ENCODE measurements at places on chromosomes 4 and X.
A peak's percentile ranks its signal among the peaks of the same experiment; 100 is the strongest.

- DNase-seq = no peak
Measured at GRCh38 chr4:70712150-70712549, 9.6 kb upstream of the RUFY3 start.

- no peak for DNase-seq
Measured at GRCh38 chr4:68368691-68369131, 18.8 kb upstream of the YTHDC1 start.

GRCh38 chrX:17931855-17932254 lies 70.8 kb upstream of the RAI2 start:
- DNase-seq = no peak

- no peak for DNase-seq
Measured at GRCh38 chr4:143400082-143400481, 63.4 kb downstream of the GAB1 start.

- no peak for DNase-seq
Measured at GRCh38 chr4:168794881-168795280, 215.2 kb downstream of the CBR4 start.

DNA sequence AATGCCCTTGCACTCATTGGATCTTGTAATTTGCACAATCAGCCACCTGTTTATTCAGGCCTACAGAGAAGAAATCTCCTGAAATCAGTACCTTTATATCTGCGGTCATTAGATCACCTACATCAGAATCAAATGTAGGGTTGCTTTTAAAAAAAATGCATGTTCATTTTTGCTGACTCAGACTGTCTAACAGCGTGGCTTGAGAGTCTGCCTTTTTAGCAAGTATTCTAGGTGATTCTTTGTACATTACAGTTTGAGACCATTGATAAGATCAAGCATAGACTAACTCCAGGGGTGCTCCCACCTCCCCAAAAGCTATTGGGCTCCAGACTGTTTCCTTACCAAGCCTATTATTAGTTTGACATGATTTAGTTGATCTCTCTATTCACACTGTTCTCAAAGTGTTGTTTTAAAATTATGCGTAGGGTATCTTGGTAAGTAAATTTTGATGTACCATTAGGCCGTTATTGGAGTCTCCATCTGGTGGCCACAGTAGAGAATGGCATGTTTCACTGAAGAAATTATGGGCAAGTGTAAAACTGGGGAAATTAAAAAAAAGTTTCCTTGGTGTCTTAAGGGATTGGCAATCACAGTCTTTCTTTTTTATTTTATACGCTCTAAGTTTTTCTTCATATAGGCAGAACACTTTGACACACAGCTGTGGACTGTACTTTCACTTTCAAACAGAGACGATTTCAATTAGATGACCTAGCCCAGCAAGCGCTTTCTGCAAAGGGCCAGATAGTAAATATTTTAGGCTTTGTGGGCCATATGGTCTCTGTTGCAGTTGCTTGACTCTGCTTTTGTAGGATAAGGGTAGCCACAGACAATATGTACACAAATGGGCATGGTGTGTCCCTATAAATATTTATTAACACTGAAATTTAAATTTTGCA lies 33.7 kb upstream of the MSL3 start:
- DNase-seq = no peak

DNA sequence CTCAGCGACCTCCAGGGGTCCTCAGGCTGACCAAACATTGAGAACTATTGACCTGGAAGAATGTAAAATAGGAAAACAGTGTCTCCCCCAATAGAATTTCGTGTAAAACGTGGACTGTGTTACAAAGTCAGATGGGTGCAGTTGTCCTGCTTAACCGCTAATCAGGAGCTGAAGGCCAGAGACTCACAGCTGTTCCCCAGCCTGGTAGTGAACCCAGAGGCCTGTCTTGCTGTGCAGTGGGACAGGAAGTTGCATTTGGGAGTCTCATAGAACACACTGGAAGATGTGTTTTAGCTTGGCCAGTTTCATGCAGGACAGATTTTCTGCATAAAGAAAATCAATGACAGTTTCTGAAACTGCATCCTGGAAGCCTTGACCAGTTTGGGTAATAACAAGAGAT lies 151.5 kb downstream of the PTTG2 start:
- no peak for DNase-seq

DNA sequence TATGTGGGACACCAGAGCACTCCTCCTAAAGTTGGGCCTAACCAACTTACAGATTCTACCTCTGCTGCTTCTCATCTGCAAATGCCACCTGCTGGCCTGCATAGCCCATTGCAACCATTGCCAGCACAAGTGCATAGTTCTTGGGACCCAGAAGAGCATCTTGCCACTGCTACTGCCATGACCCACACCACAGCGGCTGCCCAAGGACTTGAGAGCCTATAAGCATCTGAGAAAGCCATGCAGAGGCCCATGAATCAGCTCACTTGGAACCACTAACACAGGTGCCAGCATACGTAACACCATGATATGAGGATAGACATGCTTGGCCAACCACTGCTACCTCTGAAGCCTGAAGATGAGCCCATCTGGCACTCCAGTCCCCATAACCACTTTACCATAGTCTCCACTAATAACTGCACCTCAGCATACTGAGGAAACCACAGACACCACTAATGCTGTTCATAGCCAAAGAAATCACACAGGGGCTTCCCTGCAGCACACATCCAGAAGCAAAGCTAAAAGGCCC lies 258.1 kb upstream of the AGTR2 start:
- no peak for DNase-seq

DNA sequence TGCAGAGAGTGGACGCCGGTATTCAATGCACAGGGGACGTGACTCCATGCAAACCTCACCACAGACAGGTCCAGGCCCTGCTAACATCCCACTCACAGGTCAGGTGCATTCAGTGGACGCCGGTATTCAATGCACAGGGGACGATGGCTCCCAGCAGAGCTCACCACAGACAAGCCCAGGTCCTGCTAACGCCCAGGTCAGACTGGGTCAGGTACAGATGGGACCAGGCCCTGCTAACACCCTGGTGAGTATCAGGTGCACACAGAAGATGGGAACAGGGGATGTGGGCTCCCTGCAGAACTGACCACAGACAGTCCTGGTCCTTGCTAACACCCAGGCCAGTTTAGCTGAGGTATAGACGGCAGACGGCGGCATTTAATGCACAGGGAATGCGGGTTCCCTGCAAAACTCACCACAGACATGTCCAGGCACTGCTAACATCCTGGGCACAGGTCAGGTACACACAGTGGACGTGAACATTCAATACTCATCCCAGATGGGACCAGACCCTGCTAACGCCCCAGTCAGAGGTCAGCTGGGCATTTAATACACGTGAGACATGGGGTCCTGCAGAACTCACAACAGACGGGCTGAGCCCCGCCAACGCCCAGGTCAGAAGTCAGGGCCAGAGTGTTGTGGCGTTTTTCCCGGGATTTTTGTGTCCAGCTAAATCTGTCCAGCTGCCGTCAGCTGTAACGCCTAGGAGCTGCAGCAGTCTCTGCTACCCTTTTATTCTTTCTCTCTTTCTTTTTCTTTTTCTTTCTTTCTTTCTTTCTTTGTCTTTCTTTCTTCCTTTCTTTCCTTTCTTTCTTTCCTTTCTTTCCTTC lies 99.2 kb downstream of the SHOX start:
- no peak for DNase-seq

- DNase-seq = no peak
Measured at GRCh38 chrX:131405497-131405896, 116.4 kb upstream of the IGSF1 start.

DNA sequence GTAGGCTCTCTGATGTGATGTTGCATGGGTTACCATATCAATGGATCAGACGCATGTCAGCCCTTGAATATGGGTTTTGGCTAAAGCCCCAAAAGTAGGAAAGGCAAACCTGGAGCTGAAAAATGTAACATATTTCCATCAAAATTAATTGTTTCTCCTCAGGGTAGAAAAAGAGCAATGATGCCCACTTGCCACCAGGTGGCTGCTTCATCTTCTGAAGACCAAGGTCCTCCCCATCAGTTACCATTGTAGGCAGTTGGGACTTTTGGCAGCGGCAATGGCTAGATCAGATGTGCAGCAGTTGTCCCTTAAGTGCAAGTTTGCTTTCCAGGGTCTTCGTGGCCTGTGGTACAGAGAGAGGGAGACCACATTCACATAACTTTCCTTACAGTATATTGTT lies 118.2 kb downstream of the NAF1 start:
- DNase-seq = no peak

DNA sequence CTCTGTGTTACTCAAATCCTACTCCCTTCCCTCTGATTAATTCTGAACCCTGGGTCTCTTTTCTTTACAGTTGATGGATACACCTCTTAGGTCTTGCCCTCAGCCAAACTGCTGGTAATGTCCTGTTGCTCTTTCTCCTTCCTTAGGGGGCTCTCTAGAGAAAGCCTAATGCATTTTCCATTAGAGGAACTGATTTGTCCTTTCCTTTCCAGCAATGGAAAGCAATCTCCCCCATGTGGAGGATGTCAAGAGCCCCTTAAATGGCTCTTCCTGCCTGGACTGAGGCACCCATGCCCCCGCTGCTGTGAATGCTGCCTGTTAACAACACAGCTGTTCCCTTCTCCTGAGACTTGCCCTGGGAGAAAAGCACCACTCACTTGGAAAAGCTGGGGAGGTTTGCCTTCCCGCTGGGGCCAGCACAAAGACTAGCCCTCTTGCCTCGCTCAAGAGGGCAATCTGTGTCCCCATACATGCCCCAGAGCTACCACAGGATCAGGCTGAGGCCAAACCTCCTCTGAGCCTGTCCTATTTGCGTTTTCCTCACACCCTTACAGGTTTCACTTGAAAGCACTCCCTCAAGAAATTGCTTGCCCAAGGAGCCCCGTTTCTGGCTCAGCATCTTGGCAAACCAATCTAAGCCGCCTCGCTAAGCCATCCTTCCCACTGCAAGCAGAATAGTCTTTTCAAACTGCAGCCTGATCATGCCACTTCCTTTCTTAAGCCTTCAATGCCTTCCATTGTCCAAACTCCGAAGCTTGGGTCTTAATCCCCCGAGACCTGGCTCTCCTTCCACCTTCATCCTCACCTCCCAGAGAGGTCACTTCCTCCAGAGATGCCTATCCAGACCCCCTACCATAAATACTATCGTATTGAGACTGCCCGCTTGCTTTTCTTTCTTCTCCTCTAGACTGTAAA lies 23.2 kb upstream of the SMIM20 start:
- no peak for DNase-seq

- peak; percentile 34 for DNase-seq
Measured at GRCh38 chrX:150899191-150899757, 806 bp upstream of the CD99L2 start.

GRCh38 chrX:153494541-153495361 lies at the start of gene BGN:
Gene BGN, plus strand, starts transcription at chrX:153494980. Its CDS starts 9,652 bp downstream, at chrX:153504632.
- DNase-seq = peak; percentile 24

- no peak for DNase-seq
Measured at GRCh38 chr4:72473434-72473900, 95.6 kb downstream of the ADAMTS3 start.

DNA sequence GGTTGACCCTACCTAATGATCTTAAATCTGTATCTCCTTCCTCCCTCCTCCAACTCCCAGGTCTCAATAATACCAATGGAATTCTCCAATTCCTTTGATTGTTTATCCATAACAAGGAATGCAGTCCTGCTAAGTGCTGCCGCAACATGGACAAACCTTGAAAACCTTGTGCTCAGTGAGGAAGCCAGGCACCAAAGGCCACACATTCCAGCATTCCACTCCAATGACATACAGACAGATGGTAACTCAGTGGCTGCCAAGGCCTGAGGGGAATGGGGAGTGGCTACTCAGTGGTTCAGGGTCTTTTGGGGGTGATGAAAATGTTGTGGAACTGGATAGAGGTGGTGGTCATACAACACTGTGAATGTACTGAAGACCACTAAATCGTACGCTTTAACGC lies 10.4 kb downstream of the HAUS7 start:
- no peak for DNase-seq

DNA sequence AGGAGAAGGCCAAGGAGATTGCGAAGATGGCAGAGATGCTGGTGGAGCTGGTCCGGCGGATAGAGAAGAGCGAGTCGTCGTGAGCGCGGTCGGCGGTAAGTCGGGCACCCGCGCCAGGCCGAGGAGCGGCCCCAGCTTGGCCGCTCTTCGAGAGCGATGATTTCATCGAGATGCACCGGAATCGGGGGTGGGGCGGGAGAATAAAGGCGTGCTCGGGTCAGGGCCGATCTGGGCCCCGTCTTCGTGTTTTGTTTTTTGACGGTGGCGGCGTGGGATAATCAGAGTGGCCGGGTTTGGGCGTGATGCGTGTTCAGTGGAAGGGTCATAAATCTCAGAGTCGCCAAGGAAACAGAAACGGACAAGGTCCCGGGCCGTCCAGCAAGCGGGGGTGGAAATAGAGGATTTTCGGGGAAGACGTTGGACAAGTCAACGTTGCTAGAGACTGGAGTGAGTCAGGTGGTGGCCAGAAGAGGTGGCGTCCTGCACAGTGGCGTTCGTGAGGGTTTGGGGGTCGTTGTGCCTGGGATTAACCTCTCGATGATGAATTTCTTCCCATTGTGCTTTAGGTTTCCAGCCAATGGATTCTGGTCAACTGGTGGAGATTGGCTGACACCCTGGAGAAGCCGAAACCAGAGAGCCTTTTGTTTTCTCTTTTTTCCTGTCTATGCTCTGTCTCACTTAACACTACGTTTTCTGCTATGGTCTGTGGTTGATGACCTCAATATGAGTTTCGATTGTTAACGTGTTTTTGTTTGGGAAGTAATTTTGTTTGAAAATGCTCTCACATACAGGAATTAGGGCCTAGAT lies 882 bp downstream of the MRFAP1 start:
- peak; percentile 58 for DNase-seq

GRCh38 chrX:100600758-100601157 lies 16.0 kb downstream of the TNMD start:
- DNase-seq = no peak

DNA sequence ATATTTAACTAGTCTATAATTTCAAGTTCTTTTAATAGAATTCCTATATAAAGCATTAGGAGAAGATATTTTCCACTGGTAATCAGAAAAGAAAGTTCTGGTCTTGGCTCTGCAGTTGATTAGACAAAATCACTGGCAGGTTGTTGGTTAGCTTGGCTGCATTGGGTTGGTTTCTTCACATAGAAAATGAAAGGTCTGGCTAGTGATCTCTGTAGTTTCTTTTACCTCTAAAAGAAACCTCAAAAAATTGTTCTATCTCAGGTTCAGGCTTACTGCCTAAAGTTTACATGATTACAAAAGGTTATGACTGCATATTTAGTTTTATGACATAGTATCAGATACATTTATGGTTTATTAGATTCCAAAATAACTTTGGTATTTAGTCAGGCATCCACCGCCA lies 95.8 kb upstream of the NAP1L5 start:
- no peak for DNase-seq

GRCh38 chr4:76569706-76570105 lies 134.7 kb downstream of the SHROOM3 start:
- no peak for DNase-seq

Data from stimulated activated CD8-positive, alpha-beta memory T cell treated with anti-CD3 and anti-CD28 coated beads, Interleukin-4, amount 100 ng/mL, for 48 hours (primary cell).